ENCODE measurements at places on chromosomes 2 and 18. TPM values are rescaled to one million over a fixed set of nuclear protein-coding genes. Genes with fewer than 3 reads are reported as not detected.

- no peak for DNase-seq
These were observed 636.3 kb upstream of the ZEB2 start for GRCh38 chr2:145156199-145156598.

Gene IL1RL2
- 0.96 TPM for polyA plus RNA-seq

Gene PSTPIP2
- polyA plus RNA-seq, result 7.9 TPM

GRCh38 chr18:44870631-44871502 lies 190.2 kb downstream of the SETBP1 start:
- no peak for DNase-seq

DNA sequence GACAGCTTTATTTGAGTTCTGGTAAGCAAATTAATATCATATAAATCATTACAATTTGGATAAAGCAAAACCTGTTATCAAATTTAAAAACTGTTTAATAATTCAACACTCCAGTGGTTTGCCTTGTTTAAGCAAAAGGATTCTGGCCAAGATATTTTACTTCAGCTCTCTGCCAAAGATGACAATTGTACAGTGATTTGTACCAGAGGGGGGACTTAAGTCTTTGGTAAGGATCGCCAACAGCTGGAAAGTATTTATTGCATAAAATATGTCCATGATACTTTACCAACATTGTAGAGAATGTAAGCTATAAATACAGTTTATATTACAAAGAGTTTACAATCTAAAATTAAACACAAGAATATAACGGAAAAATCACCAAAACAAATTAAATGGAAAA lies 13.8 kb downstream of the PREPL start:
- peak; percentile 63 for DNase-seq

Gene HRH4
- 0.20 TPM for polyA plus RNA-seq

Measured in right lung (tissue), 10 donors.